ENCODE measurements at places on chromosomes 6 and 20. TPM values are rescaled to one million over a fixed set of nuclear protein-coding genes. Genes with fewer than 3 reads are reported as not detected.

DNA sequence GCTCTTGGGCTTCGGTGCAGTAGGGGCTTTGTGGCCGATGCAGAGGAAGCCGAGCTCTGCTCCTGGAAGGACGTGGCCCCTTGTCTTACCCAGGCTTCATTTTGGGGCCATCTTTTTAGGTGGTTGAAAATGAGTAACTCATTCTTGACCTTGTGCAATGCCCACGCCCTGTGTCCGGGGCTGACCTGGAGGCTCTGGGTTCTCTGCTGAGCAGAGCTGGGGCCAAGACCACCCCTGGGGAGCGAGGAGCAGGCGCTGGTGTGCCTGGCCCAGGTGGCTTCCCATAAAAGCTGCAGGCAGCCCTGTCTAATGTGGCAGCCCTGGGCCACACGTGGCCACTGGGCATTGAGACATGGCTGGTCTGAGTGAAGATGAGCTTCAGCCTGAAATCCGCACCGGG is 25.7 kb downstream of the NTSR1 start:
- no peak for DNase-seq

- DNase-seq: no peak
Observed at GRCh38 chr20:60993433-60994044, 258.5 kb upstream of the CDH4 start.

Gene CD83
- 6.4 TPM for total RNA-seq

DNA sequence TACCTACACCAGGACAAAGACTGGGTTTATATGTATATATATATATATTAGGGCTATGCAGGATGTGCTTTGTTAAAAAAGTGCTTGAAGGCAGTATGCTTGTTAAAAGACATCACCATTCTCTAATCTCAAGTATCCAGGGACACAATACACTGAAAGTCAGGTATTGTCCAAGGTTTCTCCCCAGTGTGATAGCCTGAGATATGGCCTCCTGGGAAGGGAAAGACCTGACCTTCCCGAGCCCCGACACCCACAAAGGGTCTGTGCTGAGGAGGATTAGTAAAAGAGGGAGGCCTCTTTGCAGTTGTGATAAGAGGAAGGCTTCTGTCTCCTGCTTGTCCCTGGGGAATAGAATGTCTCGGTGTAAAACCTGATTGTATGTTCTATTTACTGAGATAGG is 156.9 kb downstream of the GPX5 start:
- no peak for DNase-seq

- no peak for DNase-seq
Observed at GRCh38 chr20:41048461-41049301, 20.1 kb downstream of the TOP1 start.

Gene RIMS4
- not detected for total RNA-seq

Gene TFEB
- 15.0 TPM for total RNA-seq

DNA sequence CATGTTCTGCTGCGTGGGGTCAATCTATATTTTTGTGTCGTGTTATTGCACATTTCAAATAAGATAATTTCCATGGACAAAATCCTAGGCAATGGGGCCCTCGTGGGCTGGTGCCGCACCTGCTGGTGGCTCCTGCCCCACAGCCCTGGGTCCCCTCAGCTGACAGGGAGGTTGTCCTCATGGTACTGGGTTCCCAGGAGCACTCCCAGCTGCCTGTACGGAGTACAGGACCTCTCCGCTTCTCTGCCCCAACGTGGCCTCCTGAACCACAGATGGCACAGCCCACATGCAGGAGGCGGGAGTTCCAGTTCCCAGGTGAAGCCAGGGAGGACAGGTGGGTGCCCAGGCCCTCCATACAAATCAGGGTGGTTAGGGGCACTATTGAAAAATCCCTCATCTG is 243.5 kb downstream of the SMOC2 start:
- no peak for DNase-seq

Gene IDH3B
- total RNA-seq: 82.2 TPM

Gene FOXP4
- total RNA-seq: 8.5 TPM

DNA sequence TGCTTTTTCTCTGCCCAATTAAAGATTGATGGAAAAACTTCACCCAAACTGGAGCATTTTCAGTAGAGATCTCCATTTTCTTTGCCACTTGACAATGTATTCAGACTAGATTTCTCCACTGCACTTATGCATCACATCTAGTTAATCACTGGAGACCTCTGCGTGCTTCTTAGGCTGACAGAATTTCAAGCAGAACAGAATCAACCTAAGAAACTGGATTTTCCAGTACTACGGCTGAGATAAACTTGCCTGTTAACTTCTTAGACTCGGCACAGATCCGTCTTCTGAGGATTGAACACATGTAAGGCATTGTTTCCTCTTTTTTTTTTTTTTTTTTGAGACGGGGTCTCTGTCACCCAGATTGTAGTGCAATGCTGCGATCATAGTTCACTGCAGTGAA is 139.2 kb downstream of the LRRC1 start:
- DNase-seq: no peak

Gene LAMA4
- total RNA-seq: not detected

Gene ADGRF1
- not detected for total RNA-seq

GRCh38 chr20:40218316-40218969 is 470.6 kb downstream of the MAFB start:
- no peak for DNase-seq

GRCh38 chr6:169252505-169253189 is 999 bp downstream of the THBS2 start:
- DNase-seq: no peak

Gene PRKN
- total RNA-seq: 0.43 TPM

Gene GABRR2
- total RNA-seq: 0.78 TPM

DNA sequence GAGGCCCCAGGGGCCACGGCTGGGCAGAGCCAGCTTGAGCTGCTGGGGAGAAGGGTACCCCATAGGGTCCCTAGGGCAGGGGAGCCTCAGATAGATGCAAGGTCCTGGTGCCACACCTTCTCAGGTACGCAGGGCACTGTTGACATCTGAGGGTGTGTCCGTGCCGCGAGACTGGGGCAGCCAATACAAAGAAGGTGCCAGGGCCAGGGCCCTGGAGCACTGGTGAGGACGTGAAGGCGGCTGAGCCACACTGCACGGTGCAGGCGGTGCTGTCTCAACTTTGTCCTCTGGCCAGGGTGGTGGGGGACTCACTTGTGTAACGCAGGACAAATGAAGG is 649 bp upstream of the LRRC73 start:
- no peak for DNase-seq

DNA sequence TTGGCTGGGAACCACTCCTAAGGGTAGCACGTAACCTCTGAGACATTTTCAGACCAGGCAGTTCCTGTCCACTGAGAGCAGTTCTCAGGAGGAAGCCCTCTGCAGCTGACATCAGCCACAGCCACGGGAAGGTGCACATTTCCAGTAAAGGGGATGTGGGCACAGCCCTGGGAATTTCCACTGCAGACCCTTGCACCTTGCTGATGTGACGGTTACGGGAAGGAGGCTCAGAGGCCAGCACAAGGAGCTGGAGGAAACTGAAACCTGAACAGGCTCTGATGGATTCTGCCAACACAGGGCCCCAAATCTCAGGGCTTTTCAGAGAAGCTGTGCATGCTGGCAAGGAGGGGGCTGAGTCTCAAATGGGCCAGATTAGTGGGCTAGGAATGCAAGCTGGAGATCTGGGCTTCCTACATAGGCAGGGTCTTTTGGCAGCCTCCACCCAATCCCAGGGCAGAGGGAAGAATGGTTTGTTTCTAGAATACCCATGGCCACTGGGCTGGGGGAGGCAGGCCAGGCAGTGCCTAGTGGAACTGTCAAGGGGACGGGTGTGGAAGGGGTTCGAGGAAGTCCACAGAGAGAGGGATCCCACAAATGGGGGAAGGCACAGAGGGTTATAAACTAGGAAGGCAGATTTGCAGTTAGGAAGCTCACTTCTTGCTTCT is 14.2 kb downstream of the EBF4 start:
- DNase-seq: no peak

GRCh38 chr6:138662471-138662870 is 111.1 kb upstream of the CCDC28A start:
- DNase-seq: no peak

Gene ULBP1
- 2.3 TPM for total RNA-seq

Gene MAK
- total RNA-seq: 0.15 TPM

GRCh38 chr6:35184580-35185301 is 29.0 kb upstream of the SCUBE3 start:
- DNase-seq: no peak

Gene HEY2
- not detected for total RNA-seq

DNA sequence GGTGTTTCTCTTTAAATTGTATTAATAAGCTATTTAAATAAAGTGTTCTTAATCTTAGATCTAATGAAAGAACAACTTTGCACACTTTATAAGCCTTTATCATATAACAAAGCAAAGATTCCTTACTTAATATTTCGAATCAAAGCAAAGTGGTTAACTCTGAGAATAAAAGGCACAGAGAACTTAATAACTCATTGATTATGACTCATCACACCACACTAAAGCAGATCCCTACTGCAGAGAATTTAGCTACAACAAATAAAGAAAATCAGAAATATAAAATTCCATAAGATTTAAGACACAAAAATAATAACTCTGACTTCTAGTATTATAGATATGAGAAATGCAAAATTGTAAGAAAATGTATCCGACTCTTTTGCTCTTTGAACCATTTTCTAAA is 135.6 kb upstream of the RUNX2 start:
- DNase-seq: no peak

- DNase-seq: no peak
Observed at GRCh38 chr6:166267526-166267925, 40.7 kb downstream of the PRR18 start.

GRCh38 chr6:163946437-163946836 is 531.9 kb downstream of the QKI start:
- no peak for DNase-seq

DNA sequence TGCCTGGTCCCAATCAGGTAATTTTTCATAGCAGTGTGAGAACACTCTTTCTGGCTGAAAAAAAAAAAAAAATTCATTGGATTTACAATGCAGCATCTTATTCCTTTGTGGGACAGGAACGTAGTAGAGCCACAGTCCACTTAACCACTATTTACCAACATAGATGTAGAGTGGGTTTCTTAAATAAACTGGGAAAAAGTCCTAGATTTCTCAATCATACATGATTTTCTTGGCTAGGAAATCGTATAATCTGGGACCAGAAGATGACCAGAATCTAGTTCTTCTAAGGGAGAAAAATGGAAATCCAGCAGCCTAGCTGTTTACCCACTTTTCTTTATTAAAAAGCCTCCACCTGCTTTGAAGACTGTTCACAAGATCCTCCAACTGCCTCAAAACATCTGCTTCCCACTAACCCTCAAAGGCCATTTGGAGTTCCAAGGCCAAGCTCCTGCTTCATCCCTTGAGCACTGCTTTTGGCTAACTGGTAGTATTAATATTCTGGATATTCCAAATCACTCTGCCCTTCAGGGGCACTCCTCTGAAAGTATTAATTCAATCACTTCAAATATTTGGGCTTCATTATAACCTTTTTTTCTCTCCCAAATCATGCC is 70.4 kb downstream of the FYN start:
- no peak for DNase-seq

GRCh38 chr20:49712996-49713752 is 504 bp downstream of the B4GALT5 start:
- DNase-seq: no peak

Gene XKR7
- not detected for total RNA-seq

DNA sequence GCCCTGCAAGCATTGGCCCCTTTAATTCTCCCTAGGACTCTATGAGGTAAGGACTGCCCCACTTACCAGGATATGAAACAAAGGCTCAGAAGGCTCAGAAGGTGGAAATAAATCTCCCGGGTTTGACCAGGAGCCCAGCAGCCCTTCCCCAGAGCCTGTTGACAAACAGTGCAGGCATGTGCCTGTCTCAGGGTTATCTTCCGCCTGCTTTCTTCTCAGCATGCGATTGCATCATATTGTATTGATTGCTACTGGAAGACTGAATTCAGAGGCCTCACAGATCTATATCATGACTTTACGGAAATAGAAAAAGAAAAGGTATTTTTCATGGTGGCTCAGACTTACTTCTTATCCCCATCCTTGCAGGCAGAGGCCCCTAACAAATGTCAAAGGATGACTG is 92.7 kb downstream of the PHACTR3 start:
- no peak for DNase-seq

Gene EPHA7
- total RNA-seq: not detected

DNA sequence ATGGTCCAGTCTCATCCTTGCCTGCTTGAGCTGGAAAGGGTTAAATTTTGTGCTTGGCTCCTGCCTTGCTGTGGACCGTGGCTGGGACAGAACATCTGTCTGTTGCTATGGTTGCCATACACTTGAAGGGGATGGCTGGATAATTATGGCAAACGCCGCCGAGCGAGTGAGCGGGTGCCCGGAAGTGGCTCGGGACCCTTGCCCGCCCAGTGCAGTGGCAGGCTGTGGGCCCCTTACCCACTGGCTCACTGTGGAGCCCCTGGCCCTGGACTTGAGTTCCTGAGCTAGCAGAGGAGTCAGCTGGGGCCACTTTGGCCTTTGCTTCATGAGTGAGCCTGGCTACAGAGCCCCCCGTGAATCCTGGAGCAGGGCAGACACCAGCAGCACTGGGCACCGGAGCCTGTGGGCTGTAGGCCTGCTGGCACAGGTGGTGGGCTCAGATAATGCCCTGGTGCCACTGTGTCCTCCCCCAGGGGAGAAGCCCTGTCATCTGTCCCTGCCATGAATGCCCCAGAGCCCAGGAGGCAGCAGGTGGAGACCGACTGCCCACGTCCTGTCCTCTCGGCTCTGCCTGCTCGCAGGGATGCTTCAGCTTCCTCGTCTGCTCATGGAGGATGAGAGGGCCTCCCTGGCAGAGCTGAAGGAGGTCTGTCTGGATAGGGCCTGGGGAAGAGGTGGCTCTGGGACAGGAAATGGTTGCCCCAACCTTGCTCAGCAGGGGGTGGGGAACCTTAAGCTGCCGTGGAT is 25.5 kb upstream of the NOL4L start:
- no peak for DNase-seq

DNA sequence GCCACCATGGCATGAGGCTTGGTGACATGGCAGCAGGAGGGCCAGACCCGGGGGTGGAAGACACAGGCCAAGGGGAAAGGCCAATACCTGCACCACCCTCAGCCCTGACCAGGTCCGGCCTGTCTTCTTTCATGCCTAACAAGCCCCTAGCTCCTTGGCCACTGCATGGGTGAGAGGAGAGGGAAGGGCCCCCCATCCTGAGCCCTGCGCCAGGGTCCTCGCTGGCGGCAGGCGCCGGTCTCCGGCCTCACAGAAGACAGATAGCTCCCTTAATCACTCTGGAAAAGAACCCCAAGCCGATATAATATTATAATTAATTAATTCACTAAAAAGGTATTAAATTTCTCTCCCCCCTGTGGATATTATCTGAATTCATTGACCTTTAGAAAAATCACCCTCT is 41.4 kb downstream of the MDFI start:
- no peak for DNase-seq

Gene PTGIS
- total RNA-seq: 1.6 TPM
